ENCODE measurements at places on chromosomes 5 and 9.

DNA sequence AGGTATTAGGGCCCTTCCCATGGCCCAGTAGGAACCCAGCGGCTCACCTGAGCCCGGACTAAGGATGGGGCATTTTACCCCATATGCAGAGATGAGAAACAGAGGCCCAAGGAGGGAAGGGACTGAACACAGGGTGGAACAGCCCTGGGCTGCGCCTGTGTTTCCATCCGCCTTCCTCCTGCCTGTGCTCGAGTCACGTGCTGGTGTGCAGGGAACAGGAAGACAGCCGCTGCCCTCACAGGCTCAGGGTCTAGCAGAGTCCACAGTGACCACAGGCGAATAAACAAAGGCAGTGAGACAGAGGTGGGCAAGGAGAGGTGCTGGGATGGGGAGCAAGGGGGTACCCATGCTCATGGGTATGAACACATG, 129.4 kb downstream of the C9orf50 start:
- DNase-seq, result no peak

- DNase-seq, result no peak
Measured at GRCh38 chr5:154518438-154518867, 40.4 kb upstream of the HAND1 start.

GRCh38 chr5:117235786-117236185, 661.2 kb upstream of the SEMA6A start:
- DNase-seq, result no peak

DNA sequence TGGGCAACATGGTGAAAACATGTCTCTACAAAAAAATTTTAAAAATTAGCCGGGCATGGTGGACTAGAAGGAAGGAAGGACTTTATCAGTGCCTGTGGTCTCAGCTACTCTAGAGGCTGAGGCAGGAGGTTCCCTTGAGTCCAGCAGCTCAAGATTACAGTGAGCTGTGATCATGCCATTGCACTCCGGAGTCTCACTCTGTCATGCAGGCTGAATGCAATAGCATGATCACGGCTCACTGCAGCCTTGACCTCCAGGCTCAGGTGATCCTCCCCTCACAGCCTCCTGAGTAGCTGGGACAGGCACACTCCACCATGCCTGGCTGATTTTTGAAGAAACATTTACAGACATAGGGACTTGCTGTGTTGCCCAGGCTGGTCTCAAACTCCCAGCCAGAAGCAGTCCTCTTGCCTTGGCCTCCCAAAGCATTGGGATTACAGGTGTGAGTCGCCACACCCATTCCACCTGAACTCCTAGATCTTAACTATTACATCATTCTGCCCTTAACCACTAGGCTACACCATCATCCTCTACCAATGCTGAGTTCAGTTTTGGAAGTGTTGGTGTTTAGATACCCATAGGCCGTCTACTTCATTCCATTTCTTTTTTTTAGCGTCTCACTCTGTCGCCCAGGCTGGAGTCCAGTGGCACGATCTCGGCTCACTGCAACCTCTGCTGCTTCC, 2.0 kb upstream of the URM1 start:
- no peak for DNase-seq

- no peak for DNase-seq
Measured at GRCh38 chr9:87878989-87879511, 3.6 kb upstream of the SPATA31E1 start.

- no peak for DNase-seq
Measured at GRCh38 chr9:69932901-69933300, 110.7 kb upstream of the MAMDC2 start.

DNA sequence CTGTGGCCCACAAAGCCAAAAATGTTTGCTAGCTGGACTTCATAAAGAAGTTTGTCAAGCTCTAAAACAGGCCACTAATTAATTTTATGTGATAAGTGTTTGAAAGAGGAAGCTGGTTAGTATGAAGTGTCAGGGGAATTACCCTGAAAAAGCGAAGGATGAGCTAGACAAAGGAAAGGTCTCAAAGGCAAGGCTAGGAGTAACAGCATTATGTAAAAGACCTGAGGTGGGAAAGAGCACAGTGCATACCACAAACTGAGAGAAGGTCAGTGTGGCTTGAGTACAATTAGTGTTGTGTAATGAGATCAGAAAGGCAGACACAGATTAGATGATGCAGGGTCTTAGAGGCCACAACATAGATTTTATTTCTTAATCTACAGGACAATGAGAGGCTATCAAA, 29.6 kb downstream of the RC3H2 start:
- no peak for DNase-seq

DNA sequence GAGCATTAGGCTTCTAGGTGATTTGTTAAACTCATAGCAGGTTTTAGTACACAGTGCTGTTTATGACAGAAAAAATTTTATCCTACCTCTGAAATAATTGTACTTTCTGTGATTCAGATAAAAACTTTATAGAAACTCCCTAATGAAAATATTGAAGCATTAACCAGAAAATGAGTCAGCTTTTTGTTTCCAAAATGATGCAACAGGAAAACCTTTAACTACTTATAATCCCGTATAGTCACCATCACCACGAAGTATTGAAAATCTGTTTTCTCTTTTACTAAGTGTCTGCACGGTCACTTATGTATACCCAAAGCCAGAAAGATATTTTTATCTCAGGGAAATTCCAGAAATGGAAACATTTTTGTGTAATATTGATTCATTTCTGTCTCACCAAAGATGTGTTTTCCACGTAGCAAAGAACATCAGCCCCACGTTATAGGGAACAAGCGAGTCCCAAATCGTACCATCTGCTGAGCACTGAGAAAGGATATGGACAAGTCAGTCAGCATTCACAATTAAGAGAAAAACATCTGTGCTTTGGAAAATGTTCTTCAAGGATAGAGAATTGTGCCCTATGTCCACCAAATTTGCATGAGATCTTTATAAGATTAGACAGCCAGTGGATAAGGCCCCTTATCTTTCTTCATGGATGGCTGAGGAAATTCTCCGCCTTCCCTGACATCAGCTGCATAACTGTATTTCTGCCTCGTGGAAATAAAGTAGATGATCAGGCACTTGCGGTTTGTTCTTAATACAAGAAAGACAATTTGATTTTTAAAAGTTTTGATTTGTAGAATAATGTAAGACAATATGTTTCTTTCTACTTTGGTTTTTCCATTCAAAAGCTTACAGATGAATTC, 41.9 kb downstream of the TNFAIP8 start:
- no peak for DNase-seq

DNA sequence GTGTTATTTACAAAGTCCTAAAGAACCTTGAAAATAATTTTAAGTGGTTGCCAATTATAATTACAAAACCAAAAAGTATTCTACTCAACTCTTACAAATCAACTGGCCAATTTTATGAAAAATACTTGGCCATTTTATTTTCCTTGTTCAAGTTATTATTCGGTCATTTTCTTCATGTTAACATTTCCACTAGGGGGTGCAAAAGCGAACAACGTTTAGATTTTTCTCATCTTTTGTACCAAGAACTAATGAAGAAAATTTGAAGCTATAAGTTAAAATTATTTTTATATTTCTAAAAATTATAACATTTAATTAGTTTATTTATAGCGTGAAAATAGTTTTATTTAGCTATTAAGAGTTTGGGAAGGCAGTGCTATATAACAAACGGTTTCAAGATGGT, 1453.3 kb downstream of the MAT2B start:
- DNase-seq, result no peak

DNA sequence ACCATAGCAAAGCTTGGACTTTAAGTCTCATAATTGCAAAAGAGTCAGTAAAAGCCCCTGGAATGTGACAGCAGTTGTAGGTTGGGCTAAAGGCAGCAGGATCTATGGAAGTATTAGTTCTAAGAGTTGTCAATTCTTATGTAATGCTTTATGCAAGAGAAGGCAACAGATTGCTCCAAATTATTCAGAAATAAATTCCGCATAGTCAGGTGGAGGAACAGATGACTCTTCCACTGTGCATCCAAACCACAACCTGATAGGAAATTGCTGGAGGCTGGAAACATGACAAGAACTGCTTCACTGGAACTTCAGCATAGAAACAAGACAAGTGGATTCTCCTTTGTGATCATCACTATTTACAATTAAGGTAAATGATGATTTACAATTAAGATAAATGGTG, 101.0 kb downstream of the STARD4 start:
- no peak for DNase-seq

- no peak for DNase-seq
Measured at GRCh38 chr5:86439593-86440110, 178.1 kb upstream of the COX7C start.

- DNase-seq, result no peak
Measured at GRCh38 chr5:24817966-24818365, 173.2 kb upstream of the CDH10 start.

- no peak for DNase-seq
Measured at GRCh38 chr5:6805841-6806240, 92.6 kb downstream of the TENT4A start.

GRCh38 chr5:125348221-125348692, 601.8 kb upstream of the ZNF608 start:
- no peak for DNase-seq

GRCh38 chr5:36172599-36172998, 20.7 kb downstream of the SKP2 start:
- no peak for DNase-seq

DNA sequence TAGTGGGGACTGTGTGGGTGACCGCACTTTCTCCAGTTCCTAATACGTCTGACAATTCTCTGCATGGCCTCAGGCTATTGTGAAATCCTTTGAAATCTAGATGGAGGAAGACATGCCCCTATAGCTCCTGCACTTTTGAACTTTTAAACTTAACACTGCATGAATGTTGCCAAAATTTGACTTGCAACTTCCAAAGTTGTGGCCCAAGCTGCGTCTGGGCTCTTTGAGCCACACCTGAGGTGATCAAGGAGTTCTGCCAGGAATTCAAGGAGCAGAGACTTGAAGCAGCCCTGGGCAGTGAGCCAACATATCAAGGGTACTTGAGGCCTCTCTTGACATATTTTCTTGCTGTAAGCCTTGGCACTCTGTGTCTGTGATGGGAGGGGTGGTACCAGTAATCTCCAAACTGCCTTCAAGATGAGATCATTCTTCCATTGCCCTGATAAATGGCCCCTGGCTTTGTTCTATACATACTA, 1336.1 kb upstream of the CDH9 start:
- no peak for DNase-seq

- DNase-seq, result no peak
Measured at GRCh38 chr5:115842089-115842935, 577 bp downstream of the AP3S1 start.

- DNase-seq, result no peak
Measured at GRCh38 chr9:92725266-92725545, 39.4 kb downstream of the BICD2 start.

- DNase-seq, result no peak
Measured at GRCh38 chr5:53730943-53731342, 170.5 kb downstream of the NDUFS4 start.

GRCh38 chr9:79233542-79233941, 338.2 kb upstream of the TLE4 start:
- DNase-seq, result no peak

All from NCI-H2107 (cell line).